ENCODE measurements at places on chromosomes 12 and 14. TPM values are rescaled to one million over a fixed set of nuclear protein-coding genes. Genes with fewer than 3 reads are reported as not detected.

DNA sequence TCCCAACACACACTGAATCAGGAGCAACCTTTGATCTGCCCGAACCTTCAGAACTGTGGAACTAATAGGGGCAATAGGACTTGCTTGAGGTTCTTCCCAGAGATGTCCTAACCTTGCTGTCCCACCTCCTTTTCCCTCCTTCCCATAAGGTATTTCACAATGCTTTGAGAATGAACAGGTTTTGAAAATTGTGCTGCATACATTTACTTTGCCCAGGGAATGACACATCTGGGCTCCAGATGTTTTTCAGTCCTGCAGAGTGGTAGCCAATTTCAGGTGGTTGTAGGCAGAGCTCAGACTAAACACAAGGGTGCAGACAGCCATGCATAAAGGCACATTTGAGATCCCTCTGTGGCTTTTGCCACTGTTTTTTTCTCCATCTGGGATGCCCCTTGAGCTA, 206.7 kb upstream of the PWP1 start:
- H3K27me3 ChIP-seq: no peaks in the 10 kb centered on the region
- H3K4me3 ChIP-seq: no peak overlapping the region
- H3K4me1 ChIP-seq: no peaks in the 10 kb centered on the region
- no peaks in the 10 kb centered on the region for H3K36me3 ChIP-seq
- H3K27ac ChIP-seq: no peak overlapping the region

Gene HELB
- 5.3 TPM for total RNA-seq

Gene CRIP1
- 8.2 TPM for total RNA-seq

Gene MYF6
- not detected for total RNA-seq

DNA sequence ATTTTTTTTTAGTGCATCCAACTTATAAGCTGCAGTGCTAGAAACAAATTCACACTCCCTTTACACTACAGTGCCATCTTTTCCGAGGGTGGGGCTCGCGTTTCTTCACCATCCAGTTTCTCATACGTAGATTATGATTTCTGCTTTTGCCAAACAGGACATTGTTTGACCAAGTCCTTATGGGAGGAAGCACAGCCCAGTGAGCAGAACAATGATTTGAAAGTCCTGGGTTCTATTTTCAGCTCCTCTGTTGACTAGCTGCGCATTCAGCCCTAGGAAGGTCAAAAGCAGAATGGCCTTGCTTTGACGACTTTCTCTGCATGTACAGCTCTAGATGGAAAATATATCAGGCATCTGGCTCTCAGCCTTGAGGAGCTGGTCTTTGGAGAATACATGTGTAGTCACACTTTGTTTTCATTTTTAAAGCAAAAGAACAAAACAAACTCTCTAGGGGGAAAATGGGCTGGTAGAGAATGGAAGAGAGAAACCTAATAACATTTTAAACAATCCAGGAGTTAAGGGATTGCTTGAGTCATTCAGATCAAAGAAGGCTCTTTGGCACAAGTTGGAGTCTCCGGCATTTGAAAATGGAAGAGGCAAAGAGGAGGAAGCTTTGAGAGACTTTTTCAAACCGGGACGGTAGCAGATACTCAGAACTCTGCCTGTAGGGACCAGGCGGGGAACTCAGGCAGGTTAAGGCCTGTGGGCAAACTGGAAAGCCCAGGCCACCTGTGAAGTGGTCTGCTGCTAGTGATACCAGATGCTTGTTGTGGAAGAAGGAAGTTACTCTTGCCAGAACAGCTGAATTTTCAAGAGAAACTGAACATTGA, 257.3 kb upstream of the PLEKHG7 start:
- no peaks in the 10 kb centered on the region for H3K36me3 ChIP-seq
- H3K4me3 ChIP-seq: no peak overlapping the region
- DNase-seq: no peak
- H3K27me3 ChIP-seq: no peaks in the 10 kb centered on the region
- H3K4me1 ChIP-seq: peaks cover 29% of the 10 kb centered on the region

DNA sequence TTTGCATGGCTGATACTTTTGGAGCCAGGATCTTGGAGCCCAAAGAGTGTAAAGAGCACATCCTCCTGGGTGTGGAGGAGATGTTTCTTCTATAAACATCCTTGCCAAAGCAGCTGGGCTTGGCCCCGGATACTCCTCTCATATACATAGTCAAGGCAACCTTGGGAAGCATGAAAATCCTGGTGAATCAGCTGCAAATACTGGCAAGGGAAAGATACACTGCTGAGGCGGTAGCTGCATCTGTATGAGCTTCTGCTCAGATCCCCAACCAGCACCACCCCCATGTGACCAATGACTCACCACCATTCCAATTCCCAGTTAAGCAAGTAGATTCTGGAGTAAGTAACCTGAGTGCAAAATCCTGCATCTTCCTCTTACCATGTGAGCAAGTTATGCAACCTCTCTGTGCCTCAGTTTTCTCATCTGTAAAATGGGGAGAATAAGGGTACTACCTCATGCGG, 567.4 kb downstream of the MED13L start:
- no peak for DNase-seq
- H3K4me1 ChIP-seq: no peaks in the 10 kb centered on the region
- H3K27ac ChIP-seq: no peak overlapping the region
- H3K27me3 ChIP-seq: no peaks in the 10 kb centered on the region
- no peak overlapping the region for H3K4me3 ChIP-seq
- no peaks in the 10 kb centered on the region for H3K36me3 ChIP-seq

Gene GSG1
- not detected for total RNA-seq

DNA sequence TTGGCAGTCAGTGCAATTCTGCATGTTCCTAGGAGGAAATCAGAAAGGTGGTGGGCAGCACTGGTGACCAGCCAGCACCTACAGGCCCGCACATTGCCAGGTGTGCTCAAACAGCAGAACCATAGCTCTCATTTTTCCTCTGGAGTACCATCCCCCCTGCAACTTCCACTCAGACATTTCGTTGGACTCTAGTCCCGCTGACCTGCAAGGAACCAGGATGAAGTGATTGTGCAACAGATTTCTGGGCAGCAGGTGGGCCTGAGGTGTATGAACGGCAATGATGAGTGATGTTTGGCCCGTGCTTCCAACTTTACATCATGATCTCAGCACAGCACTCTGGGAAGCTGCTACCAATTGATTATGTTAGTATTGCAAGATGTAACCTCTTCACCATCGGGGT, 129.9 kb downstream of the NTF3 start:
- no peak for DNase-seq
- no peak overlapping the region for H3K4me3 ChIP-seq
- no peak overlapping the region for H3K27ac ChIP-seq
- H3K27me3 ChIP-seq: no peaks in the 10 kb centered on the region

DNA sequence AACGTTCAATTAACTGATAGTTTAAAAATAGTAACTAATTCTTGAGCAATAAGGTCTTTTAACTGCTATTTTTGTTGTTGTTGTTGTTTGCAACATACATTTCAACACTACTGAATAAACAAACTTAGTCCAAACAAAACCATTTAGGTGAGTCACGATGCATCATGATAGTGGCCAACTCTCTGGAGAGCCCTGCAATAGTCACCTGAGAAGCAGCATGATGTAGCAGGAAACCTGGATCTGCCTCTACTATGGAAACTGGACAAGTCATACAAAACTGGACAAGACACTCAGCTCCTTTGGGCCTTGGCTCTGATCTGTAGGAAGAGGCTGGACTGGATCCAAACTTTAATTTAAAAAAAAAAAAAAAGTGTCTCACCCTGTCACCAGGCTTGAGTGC, 117.3 kb downstream of the MED13L start:
- H3K27me3 ChIP-seq: no peaks in the 10 kb centered on the region
- no peaks in the 10 kb centered on the region for H3K36me3 ChIP-seq
- H3K4me3 ChIP-seq: no peak overlapping the region
- no peak for DNase-seq

DNA sequence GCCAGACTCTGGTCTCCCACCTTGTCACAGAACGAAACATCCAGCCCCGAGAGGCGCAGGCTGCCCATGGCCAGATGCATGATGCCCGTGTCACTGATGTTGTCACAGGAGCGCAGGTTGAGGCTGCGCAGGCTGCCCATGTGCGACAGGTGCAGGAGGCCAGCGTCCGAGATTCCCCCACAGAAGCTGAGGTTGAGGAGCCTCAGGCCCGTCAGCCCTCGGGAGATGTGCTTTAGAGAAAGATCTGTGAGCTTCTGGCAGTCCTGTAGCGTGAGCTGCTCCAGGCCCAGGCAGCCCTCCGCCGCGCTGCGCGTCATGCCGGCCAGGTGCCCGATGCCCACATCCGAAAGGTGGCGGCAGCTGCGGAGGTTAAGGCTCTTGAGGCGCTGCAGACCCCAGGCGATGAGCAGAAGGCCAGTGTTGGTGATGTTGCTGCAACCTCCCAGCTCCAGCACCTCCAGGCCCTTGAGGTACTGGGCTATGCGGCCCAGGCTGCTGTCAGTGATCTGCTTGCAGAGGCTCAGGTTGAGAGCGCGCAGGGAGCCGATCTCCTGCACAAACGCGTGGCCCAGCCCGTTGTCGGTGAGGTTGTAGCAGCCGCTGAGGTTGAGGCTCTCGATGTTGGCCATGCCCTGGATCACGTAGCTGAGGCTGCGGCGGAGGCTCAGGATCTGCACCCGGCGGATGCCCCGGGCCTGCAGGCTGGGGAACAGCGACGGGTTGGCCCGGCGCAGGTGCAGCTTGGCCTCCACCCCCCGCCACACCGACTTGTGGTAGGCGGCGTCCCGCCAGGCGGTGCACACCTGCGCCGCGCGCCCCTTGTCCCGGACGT, 991 bp downstream of the FBXL14 start:
- H3K36me3 ChIP-seq: no peaks in the 10 kb centered on the region
- peaks cover 35% of the 10 kb centered on the region for H3K4me1 ChIP-seq
- no peaks in the 10 kb centered on the region for H3K27me3 ChIP-seq
- H3K4me3 ChIP-seq: peak overlapping the region; percentile 94
- no peak for DNase-seq

GRCh38 chr14:50768680-50769079, 62.3 kb downstream of the NIN start:
- no peaks in the 10 kb centered on the region for H3K27me3 ChIP-seq
- no peak overlapping the region for H3K27ac ChIP-seq
- H3K4me3 ChIP-seq: no peak overlapping the region
- H3K36me3 ChIP-seq: peaks cover 13% of the 10 kb centered on the region
- H3K4me1 ChIP-seq: no peaks in the 10 kb centered on the region

GRCh38 chr12:16228067-16228466, 49.4 kb downstream of the SLC15A5 start:
- no peaks in the 10 kb centered on the region for H3K4me1 ChIP-seq
- H3K27ac ChIP-seq: no peak overlapping the region
- H3K36me3 ChIP-seq: no peaks in the 10 kb centered on the region

GRCh38 chr14:101186992-101187815, 283.7 kb upstream of the RTL1 start:
- H3K36me3 ChIP-seq: no peaks in the 10 kb centered on the region
- H3K4me1 ChIP-seq: no peaks in the 10 kb centered on the region
- H3K27ac ChIP-seq: no peak overlapping the region

Gene RAPGEF3
- 39.3 TPM for total RNA-seq

DNA sequence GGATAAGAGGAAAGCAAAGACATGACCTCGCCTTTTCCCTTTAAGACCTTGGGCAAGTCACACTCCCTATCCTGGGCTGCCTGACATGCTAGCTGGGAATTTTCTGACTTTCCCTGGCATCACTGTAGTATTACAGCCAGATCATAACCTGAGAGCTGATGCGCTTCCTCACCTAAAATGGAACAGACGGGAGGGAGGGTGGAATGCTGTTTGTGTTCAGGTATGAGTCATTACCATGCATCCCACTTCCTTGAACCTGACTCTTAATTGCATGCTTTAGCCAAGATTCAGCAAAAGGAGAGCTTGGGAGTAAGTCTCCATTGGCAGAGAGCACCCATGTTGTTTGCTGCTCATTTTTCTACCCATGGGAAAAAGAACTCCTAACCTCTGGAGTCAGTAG, 156.5 kb downstream of the KCNK10 start:
- no peak overlapping the region for H3K27ac ChIP-seq
- no peak overlapping the region for H3K4me3 ChIP-seq
- H3K4me1 ChIP-seq: no peaks in the 10 kb centered on the region
- no peak for DNase-seq
- H3K27me3 ChIP-seq: no peaks in the 10 kb centered on the region

Gene CLEC9A
- total RNA-seq: not detected

DNA sequence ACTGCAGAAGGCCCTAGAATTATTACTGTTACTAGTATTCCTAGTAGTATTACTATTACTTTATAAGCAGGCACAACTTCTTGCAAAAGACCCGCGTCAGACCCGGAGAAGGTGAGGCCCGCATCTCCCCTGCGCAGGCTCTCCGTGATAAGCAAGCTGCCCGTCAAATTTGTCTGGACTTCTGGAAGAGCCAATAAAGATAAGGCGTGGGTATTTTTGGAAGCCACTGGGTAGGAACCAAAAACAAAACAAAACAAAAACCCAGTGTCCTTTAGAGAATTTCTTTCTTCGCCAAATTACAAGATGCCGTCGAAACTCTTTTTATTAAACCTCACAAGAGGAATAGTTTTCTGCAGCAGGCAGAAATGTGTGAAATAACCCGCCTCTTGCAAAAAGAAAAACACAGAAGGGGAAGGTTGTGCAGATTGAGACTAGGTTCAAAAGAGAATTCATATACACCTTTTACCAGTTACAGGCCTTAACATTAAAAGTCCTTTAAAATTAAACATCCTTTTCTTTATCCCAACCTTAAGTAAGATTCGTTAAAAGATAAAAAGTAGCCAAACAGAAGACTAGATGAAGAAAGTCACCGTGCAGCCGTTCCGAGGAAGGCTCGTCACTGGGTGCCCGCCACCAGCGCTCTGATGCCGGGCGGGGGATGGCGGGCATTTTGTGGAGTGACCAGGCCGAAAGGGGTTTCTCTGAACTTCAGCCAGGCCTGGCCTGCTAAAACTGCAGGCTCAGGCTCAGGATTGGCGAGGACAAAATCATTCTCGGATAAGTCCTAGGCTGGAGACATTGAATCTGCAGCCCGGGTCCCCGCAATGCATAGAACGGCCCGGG, 1.6 kb downstream of the TBX5 start:
- no peak for DNase-seq
- H3K4me3 ChIP-seq: peak overlapping the region; percentile 64
- H3K36me3 ChIP-seq: no peaks in the 10 kb centered on the region
- H3K27ac ChIP-seq: peak overlapping the region; percentile 82

- H3K4me1 ChIP-seq: no peaks in the 10 kb centered on the region
- no peak overlapping the region for H3K27ac ChIP-seq
- no peaks in the 10 kb centered on the region for H3K36me3 ChIP-seq
- DNase-seq: no peak
Observed at GRCh38 chr14:53278602-53279506, 125.7 kb upstream of the DDHD1 start.
